NCI-H1436 treated with DMSO at 0.1 percent for 48 hours (cell line): ENCODE measurements at places on chromosomes 12 and 14.

DNA sequence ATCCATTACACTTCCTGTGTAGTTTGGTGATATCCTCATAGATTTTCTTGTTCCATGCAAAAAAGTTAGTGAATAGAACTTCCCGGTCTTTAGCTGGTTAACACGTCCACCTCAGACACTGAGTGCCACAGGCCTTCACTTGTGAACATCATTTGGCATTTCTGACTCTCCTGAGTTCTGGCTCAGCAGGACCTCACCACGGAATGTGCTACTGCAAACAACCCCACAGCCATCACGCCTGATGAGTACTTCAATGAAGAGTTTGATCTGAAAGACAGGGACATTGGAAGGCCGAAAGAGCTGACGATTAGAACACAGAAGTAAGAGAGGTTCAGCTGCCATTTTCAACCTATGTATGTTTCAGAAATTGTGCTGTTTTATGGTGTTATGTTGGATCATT, 20.0 kb downstream of the C12orf76 start:
- no peak for DNase-seq

- DNase-seq = no peak
Measured at GRCh38 chr14:94180655-94181271, 6.6 kb downstream of the PPP4R4 start.

- no peak for DNase-seq
Measured at GRCh38 chr12:108525681-108526080, 10.6 kb downstream of the FICD start.

DNA sequence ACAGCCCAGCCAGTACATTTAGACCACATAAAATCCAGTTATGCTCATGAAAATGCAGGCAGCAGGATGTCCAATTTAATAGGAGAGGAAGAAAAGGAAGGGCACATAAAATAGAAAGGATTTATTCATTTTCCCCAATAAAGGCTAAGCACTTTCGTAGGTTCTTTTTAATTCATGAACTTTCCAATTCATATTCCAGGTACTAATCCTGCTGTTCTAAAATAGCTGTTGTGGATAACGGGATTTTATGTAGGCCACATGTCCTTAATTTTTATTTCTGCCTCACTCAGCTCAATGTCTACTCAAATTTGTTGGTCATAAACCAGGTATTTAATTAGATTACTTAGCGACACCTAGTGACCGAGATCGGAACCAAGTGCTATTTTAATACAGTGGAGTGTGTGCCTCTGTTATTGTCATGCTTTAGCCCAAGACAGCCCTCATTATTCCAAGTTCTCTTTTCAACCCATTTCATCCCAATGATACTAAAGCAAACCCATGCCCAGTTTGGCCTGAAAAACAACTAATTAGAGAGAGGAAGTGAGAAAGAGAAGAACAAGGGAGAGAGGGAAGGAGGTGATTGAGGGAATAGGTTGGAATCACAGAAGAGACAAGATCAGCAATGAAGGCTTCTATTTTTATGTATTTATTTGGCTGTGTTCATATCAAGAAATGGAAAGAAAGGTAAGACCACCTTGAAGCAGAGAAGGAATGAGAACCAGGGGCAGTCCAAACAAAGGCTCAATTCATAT, 45.9 kb upstream of the IFNG-AS1 start:
- peak; percentile 56 for DNase-seq

DNA sequence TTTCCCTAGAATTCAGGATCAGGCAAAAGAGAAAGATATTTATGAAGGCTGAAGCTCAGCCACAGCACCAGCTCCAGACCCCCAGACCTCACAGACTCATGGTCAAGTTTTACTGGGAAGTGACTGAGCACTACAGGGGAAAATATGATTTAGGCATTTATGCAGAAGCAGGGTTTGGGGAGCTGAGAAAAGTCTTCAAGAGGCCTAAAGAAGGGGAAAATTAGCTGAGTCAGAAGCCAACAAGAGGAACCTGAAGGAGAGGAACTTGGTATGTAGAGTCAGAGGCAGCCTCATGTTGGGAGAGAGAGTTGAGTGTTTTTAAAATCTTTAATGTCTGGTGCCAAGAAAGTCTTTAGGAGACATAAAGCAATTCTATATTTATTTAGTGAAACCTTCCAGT, 63.0 kb downstream of the FOS start:
- DNase-seq = no peak

DNA sequence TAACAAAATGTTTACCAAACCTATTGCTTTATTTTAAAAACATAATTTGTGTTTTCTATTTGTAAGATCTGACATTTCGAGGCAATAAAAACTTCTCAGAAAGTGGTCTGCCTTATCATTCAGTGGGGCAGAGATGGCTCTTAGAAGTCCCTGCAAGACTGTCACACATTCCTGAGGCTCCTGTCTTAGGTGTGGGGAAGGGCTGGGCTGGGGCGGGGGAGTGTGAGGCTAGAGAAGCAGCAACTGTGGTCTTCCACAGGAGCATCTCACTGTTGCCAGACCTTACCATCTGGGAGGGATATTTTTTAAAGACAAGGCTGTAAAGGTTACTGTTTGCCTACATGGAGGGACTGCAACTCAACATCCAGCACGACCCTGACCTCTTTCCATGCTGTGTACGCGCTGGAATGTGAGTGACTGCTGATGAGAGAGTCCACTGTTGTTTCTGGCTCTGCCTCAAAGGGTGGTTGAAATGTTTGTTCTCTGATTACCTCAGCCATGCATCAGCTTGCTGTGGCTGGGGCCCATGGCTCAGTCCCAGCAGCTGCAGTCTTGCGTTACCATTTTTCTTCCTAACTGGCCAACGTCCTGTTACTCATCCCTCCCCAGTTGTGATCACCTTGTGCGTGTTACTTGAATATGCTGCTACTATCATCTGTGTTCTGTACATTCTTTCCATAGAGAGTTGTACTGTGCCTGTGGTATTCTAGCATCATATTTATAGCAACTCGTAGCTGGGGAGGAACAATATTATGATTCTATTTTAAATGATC, 12.4 kb downstream of the ERG28 start:
- no peak for DNase-seq

GRCh38 chr14:43938588-43939281, 568.3 kb downstream of the FSCB start:
- no peak for DNase-seq

GRCh38 chr12:62519043-62519442, 52.4 kb downstream of the MON2 start:
- DNase-seq = no peak

GRCh38 chr14:68924186-68925158, 54.6 kb downstream of the ACTN1 start:
- DNase-seq = no peak

GRCh38 chr12:67989184-67989920, at the start of gene IFNG-AS1:
IFNG-AS1 (plus strand) TSS chr12:67989447.
- no peak for DNase-seq

DNA sequence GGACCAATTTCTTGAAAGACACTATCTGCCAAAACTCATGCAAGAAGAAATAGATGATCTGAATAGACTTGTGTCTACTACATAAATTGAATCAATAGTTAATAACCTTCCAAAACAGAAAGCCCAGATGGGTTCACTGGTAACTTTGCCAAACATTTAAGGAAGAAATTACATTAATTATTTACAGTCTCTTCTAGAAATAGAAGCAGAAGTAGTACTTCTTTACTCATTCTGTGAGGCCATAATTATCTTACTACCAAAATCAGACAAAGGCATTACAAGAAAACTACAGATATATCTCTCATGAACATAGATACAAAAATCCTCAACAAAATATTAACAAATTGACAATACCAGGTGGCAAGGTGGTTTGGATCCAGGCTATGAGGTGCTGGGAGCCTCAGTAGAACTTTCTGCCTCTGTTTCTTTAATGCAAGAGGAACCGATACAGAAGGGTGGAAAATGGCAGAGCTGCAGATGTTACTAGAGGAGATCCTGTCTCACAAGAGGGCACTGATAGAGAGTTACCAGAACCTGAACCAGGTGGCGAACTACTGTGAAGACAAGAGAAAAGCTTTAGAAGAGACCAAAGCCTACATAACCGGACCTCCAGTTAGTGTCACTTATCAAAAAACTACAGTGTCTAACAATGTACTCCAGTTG, 33.7 kb upstream of the KTN1 start:
- no peak for DNase-seq

- DNase-seq = no peak
Measured at GRCh38 chr12:91194500-91194899, 11.9 kb upstream of the DCN start.

GRCh38 chr14:105313381-105314286, 914 bp upstream of the PACS2 start:
- no peak for DNase-seq

DNA sequence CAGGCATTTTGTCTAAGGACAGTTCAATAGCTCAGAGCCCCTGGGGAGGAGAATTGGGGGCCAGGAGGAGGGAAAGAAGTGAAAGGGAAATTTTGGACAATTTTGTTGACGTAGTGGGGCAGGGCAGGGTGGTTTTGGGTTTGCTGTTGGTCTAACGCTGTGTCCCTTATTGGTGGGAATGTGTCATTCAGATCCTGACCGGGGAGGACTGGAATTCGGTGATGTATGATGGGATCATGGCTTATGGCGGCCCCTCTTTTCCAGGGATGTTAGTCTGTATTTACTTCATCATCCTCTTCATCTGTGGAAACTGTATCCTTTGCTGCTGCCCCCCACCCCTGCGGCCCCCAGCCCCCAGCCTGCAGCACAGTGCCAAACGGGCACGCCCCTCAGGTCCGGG, 212.1 kb upstream of the FKBP4 start:
- no peak for DNase-seq

DNA sequence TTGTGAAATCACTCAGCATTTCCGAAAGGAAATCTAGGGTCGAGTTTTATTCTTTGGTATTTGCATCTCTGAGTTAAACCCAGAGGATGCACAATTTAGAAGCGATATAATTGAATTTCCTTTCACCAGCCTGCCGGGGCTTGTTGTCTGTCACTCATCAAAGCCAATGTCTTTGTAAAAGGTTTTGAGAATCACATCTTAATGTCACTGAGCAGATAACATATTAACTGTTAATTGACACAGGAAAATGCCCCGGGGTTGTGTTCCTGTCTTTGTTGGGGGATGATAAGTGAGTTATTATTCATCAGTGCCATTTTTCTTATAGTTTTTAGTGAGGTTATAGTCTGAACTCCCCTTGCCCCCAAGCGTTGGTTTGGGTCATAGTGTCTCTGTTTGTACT, 73.4 kb downstream of the DUSP6 start:
- no peak for DNase-seq

- DNase-seq = no peak
Measured at GRCh38 chr12:4962539-4963486, 53.1 kb downstream of the KCNA1 start.

- DNase-seq = no peak
Measured at GRCh38 chr14:92088494-92088893, 17.9 kb downstream of the ATXN3 start.

DNA sequence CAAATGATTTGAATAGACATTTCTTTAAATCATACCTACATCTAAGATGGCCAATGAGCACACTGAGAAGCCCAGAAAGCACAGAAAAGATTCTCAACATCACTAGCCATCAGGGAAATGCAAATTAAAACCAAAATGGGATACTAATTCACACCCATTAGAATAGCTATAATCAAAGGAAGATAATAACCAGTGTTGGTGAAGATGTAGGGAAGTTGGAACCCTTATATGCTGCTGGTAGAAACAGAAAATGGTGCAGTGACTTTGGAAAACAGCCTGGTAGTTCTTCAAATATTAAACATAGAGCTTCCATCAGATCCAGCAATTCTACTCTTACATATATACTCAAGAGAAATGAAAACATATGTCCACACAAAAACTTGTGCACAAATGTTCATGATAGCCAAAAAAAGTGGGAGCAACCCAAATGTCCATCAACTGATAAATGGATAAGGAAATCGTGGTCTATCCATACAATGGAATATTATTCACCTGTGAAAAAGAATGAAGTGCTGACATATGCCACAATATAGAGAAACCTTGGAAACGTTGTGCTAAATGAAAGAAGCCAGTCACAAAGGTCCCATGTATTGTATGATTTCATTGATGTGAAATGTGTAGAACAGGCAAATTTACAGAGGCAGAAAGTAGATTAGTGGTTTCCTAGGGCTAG, 24.4 kb downstream of the SYNE3 start:
- DNase-seq = no peak

GRCh38 chr14:56124327-56124726, 6.1 kb downstream of the PELI2 start:
- DNase-seq = no peak

DNA sequence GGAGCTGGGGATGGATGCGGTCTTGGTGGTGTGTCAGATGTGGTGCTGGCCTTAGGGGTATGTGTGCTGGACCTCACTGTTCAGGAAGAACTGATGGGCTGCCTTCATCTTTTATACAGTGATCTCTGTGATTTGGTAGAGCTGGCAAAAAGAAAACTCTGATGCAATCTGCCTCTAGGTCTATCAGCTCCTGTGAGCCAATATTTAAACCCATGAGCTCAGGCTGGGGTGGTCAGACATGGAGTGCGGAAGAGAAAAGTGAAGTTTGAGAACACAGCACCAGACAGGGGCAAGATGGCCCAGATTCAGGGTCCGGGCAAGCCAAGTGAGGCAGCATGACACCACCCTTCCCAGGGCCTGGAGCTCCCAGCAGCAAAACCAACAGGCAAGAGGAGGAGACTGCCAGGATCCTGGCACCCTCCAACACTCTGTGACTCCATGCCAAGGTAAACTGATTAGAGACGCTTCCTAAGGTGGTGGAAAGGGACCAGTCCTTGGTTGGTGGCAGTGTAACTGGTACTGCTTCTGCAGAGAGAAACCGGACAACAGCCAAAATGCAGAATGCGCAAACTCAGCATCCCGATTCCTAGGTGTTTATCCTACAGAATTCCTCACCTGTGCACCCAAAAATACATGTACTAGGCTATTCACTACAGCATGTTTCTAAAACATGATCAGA, 82.3 kb downstream of the CHGA start:
- DNase-seq = no peak

DNA sequence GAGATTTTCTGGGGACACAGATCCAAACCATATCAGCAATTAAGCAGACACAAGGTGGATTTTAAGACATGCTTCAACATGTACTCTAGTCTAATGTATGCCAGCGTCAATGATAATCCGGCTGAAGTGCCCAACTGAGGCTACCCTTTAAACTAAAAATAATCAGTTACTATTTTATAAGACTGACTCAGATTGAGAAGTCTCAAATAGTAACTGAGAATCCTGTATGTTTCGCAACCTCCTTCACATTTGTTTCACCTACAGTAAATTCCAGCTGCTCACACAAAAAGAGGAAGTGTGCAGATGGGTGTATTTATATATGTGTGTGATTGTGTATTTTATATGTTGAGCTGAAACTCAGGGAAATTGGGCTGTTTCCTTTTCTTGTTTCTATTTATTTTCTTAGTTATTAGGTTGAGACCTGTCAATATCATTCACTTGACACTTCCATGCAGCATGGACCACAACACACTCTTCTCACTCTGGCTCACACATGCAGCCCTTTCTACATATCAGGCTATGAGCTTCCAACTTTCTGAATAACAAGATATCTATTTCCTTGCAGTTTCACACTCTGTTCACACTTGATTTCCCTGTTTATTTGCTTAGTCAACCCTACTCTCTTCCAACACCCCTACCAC, 1224.9 kb upstream of the TMEM132C start:
- no peak for DNase-seq

DNA sequence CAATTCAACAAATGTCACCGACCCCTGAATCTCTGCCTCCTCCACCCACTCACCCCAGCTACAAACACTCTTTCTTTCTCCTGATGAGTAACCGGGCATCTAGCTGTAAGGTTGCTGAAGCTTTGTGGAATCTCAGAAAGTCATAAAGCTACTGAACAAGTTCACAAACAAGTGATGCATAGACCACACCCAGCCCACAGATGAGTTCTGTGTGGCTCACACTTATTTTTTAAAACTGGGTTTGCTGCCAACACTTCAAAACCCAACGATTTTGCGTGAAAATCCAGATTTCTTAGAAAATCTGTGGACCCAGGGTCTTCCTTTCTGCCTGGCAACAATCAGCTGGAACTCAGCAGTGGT, 96.1 kb downstream of the APAF1 start:
- DNase-seq = no peak
